Right atrium auricular region (tissue), 2 donors: ENCODE measurements at places on chromosomes 16 and 17.

DNA sequence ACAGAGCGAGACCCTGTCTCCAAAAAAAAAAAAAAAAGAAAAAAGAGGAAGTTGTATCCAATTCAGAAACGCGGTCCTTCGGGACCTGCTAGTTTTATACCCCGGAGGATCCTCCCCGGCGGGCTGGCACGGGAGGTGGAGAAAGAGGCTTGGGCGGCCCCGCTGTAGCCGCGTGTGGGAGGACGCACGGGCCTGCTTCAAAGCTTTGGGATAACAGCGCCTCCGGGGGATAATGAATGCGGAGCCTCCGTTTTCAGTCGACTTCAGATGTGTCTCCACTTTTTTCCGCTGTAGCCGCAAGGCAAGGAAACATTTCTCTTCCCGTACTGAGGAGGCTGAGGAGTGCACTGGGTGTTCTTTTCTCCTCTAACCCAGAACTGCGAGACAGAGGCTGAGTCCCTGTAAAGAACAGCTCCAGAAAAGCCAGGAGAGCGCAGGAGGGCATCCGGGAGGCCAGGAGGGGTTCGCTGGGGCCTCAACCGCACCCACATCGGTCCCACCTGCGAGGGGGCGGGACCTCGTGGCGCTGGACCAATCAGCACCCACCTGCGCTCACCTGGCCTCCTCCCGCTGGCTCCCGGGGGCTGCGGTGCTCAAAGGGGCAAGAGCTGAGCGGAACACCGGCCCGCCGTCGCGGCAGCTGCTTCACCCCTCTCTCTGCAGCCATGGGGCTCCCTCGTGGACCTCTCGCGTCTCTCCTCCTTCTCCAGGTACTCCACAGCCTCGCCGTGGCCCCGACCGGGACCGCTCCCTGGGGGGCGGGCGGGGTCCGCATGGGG, at the start of gene CDH3:
TSS of gene CDH3 (plus strand) at position 596 of the 779 bp plus-strand sequence. CDS start at position 666, 70 bp downstream.
- DNase-seq, result no peak

- no peak for DNase-seq
These were observed 21.6 kb upstream of the DYNLRB2 start for GRCh38 chr16:80519189-80519588.

DNA sequence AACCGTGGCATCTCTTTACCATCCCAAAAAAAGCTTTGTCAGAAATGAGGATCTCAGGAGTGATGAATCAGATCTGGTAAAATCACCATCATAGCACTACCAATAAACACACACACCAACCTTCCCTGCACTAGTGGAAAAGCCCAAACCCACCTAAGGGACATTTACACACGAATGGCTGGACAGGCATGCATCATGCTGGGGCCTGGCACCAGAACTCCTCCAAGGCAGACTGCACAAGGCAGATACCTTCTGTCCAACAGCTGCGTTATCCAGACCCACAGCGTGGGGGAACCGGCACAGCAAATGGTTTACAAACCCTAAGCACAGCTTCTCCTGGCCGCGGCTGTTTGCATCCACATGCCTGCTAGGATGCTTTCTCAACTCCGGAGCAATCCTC, 2.8 kb downstream of the ASIC2 start:
- DNase-seq, result no peak

DNA sequence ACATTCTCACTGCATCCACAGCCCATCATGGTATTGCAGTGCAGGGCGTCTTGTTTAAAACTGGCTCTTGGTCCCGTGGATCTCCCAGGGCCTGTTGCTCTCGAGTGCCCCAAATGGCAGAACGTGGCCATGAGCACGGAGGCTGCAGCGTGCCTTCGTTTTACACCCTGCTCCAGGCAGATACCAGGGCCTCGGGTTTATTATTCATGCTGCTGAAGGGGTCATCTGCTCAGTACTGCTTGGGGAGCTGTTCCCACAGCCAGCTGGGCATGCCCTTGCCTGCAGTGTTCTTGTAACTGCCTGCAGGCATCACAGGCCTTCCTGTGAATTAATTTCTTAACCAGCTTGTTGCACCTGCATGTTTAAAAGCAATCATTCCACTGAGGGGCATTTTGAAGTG, 129.7 kb upstream of the CHMP6 start:
- DNase-seq, result no peak

GRCh38 chr17:49556223-49556943, 19.3 kb upstream of the NXPH3 start:
- DNase-seq, result no peak

DNA sequence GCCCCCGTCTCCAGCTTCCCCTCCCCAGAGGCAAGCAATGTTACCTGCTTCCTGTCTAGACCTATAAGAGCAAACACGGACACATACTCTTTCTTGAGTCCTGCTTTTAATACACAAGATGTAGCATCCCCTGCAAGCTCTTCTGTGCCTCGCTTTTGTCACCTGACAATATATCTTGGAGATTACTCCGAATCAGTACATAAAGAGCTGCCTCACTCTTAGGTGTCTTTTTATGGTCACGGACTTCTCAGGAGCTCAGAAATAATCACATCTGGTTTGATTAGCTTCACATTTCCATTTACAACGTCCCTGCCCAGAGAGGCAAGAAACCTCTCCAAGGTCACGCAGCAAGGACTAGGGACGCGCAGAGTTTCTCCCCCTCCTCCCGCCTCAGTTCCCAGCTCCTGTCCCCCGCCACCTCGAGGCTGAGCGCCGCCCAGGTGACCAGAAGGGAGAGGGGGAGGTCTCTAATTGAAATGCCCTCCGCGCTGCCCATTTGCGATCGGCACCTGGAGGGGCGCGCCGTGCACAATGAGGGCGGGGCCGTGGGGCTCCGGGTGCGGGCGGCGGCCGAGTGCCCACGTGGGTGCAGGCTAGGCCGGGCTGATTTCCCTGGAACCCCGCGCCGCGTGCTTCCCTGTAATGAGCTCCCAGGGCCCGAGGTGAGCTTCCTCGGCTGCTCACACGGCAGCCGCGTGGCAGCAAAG, 13.8 kb upstream of the SEZ6 start:
- no peak for DNase-seq

DNA sequence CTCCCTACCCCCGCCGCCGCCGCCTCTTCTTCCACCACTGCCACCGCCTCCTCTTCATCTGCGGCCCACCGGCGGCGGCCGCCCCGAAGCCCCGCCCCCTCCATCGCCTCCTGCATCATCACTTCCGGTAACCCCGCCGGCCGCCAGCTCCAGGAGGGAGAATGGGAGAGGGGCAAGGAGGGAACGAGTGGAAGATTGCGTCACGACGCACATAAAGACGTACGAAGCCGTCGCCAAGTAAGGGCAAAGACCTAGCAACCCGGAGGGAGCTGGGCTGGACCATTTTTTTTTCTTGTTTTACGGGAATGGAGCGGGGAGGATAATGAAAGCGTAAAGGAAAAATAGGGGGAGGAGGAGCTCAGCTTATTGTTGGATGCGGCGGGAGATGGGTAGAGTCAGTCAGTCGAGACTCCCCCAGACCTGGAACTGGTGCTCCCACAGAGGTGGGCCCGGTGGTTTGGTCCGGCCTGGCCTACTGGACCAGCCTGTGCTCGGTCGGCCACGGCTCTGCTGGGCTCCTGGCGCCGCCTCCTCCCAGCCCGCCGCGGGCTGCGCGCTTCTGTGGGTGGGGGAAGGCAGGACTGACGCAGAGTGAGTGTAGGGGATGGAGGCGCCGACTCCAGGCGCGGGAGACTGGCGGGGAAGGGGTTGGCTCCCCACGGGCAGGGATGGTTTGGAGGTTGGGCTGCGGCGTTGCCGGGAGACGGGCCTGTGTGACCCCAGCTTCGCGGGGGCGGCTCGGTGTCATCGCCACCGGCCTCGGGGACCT, at the start of the genes DCUN1D3 and LYRM1:
TSS of gene DCUN1D3 (minus strand) at position 60 of the 769 bp plus-strand sequence. CDS start 37,820 bp downstream, outside the sequence.
TSS of gene LYRM1 (plus strand) at position 473 of the 769 bp plus-strand sequence. CDS start 14,785 bp downstream, outside the sequence.
- peak; percentile 99 for DNase-seq

DNA sequence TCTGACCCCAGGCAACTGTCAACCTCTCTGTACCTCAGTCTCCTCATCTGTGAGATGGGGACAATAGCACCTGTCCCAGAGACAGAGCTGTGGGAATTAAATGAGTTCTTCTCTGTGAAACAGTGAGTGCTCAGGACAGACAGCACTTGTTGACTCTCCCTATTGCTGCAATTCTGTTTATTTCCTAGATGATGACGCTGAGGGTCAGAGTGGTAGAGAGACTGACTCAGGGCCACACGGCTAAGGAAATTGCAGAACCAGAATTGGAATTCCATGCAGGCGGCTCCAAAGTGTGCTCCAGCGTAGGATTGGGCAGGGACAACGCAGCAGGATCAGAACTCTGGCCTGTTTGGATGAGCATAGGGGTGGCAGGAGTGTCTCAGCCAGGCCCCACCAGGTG, 302.2 kb downstream of the C16orf95 start:
- DNase-seq, result no peak

DNA sequence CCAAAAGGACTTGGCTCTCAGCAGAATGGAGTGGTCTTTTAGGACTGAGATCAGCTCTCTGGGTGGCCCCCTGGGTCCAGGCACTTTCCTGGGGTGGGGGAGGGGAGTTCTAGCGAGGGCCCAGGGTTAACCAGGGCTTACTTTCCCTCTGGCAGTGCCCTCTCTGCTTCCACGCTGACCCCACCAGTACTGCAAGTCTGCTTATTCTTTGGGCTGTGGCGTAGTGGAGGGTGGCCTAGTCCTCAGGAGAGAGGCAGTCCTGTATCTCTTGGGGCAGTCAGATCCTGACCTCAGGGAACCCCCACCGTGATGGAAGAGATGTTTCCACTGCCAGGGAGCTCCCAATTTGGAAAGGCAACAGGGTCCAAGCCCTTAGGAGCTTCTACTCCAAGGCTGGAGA, 79.4 kb downstream of the CCDC182 start:
- no peak for DNase-seq

- no peak for DNase-seq
These were observed 248.0 kb downstream of the TMEM114 start for GRCh38 chr16:8342276-8342675.

DNA sequence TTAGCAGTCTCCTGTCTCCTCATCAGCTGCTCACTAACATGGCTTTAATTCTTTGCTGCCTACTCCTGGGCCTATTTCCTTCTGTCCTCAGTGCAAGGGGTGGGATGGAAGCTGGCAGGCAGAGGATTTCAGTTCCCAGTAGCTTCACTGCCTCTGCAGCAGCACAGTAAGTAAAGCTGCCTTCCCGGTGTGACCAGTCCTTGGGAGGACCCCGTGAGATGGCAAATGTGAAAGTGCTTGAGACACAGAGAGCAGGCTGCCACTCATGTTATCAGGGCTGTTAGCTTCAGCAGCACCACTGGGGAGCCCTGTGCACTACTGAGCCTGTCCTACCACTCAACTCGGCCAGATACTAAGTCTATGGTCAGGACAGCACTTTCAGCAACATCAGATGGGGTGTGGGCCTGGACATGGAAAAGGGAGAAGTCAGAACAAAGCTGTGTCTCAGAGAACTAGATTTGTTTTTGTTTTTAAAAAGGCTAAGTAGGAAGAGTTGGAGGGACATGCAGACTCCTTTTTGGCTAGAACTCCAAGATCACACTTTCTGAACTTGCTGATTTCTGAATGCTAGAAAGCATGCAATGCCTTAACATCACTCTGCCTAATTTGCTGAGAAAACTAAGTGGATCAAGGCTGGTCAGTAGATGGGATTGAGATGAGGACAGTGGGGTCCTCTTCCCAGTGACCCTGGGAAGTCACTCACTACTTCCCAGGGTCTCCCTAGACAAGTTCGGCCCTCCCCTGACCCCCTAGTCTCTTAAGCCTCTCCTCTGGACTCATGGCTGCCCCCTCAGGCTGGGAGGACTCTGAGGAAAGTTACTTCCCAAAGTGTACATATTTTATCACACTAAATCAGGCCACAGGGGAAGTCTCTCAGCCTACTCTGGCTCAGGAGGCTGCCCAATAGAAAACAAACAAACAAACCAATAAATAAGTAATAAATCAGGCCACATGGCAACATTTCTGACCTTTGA, 1.1 kb downstream of the ACSF2 start:
- peak; percentile 61 for DNase-seq

DNA sequence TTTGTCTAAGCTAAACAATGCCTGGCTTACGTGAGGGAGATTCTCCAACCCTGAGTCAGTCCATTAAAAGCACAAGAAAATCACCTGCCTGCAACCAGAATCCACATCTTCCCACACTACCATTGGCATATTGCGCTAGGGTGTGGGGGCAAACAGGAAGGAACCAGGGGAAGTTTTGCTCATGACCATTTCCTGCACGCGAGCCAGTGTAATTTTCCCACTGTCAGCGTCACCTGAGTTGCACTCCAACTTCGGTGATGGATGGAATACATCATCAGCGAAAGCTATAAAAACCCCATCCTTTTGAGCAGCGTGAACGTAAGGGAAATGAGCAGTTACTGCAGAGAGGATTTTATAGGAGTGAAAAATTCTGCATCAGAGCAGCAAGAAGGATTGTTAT, 167.9 kb upstream of the NOL11 start:
- DNase-seq, result no peak

- no peak for DNase-seq
These were observed 269.1 kb downstream of the FTO start for GRCh38 chr16:53973021-53973420.

DNA sequence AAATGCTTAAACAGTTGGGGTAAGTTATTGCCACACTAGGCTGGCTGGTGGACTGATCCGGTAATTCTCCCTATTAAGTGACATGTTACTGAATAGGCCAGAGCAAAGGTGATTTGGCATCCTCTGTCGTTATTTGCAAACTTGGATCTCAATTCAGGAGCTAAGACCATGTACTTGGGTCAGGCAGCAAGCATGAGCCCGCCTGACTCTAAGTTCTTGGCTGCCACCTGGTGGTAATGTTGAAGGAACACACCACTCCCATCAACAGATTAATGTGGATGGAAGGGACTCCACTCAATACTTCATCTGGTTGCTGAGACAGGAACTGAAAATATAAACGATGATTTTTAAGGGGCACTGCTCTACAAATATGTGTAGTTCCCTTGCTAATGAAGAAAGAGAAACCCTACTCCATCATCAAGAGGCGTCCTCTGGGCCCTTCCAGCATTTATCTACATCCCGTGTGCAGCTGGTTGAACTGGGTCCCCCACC, 70.8 kb downstream of the EMP2 start:
- no peak for DNase-seq

DNA sequence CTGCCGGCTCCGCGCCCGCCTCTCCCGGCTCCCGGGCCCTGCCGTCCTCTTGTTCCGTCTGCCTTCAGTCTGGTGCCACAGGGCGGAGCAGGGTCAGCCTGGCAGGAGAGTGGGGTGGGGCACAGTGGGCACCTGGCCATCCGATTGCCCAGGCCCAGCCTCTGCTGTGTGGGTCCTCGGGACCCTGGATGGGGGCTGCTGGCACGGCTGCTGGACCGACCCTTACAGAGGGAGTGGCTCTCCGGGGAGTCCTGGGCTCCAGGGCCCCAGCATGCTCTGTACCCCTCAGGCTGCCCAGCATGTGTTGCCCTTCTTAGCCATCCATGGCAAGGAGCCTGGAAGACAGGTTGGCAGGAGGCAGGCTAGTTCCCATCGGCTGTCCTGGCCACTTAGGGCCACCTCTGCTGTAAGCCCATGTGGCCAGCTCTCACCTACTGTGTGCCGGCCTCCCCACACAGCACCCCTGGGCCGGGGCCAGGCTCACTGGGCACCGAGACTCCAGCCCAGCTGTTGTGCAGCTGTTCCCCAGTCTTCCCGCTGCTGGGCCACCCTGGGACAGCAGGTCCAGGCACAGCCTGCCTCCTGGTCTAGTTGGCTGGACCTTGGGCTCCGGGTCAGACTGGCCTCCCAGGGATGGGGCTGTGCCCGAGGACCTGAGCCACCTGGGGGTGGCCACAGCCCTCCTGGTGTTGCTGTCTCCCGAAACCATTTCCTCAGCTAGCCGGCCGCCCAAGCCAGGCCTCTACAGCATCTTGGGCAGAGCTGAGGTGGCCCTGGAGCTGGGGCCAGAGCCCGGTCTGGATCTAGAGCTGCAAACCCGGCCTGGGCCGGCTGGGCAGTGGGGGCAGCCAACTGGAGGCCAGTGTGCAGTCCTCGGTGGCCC, 24.9 kb downstream of the BAHCC1 start:
- no peak for DNase-seq

- no peak for DNase-seq
These were observed 14.7 kb upstream of the SKAP1 start for GRCh38 chr17:48444516-48445247.
